Occipital lobe (tissue), 3 donors: ENCODE measurements at places on chromosomes 1 and 21. TPM values are rescaled to one million over a fixed set of nuclear protein-coding genes. Genes with fewer than 3 reads are reported as not detected.

DNA sequence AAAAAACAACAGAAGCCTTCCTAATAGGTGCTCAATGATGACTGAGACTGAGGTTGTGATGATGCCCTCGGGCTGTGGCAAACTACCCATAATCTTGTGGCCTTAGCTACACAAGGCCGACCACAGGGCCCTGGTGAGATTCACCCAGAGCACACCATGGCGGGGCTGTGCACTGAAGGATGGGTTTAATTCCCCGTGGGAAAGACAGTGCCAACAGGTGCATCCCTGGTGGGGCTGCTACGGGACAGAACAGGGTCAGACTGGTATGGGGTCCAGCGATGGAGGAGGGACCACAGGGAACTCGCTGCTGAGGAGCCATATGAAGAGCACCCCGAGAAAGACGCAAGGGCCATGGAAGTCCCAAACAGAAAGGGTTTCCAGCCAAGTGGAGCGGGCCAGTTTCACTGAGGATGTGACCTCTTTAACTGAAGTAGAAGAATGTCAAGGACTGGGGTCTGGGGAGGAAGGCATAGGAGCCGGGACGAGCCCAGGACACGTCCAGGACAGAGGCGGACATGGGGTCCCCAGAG is 21.3 kb downstream of the PRDM15 start:
- DNase-seq: no peak

GRCh38 chr1:88655140-88655539 is 28.9 kb upstream of the PKN2 start:
- no peak for DNase-seq

DNA sequence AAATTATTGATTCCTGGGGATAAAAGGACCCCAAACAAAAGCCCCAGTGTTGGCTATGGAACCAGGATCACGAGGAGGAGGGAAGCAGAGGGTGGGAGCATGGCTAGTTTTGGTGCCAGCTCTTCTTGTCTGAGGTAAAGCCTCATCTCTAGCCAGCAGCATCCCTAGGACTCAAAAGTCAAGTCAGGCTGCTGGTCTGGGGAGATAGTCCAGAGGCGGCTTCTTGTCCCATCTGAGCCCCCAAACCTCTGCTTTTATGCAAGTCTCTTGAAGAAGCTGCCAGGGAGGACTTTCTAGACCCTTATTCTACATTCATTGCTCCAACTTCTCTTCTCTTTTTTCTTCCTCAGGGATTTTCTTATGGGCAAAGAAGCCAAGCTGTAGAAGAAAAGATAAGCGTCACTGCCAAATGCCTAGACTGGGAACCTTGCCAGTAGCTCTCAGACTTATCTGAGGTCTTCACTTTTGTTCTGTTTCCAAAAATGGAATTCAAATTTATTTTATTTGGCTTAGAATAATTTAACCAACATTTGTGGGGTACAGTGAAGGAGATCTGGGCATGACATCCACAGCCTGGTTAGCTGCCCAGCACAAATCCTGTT is 6.9 kb upstream of the ANKRD35 start:
- no peak for DNase-seq

GRCh38 chr1:14083277-14083676 is 383.3 kb downstream of the PRDM2 start:
- no peak for DNase-seq

GRCh38 chr1:243432136-243432535 is 176.3 kb downstream of the SDCCAG8 start:
- DNase-seq: no peak

Gene SPATA17
- 4.7 TPM for total RNA-seq

Gene TEKT2
- 9.2 TPM for total RNA-seq

Gene OR2AK2
- 0.78 TPM for total RNA-seq

Gene NCMAP
- total RNA-seq: under 0.01 TPM

Gene UBASH3A
- total RNA-seq: not detected

Gene MSH4
- total RNA-seq: 1.6 TPM
